ENCODE measurements at places on chromosomes 1 and 21. TPM values are rescaled to one million over a fixed set of nuclear protein-coding genes. Genes with fewer than 3 reads are reported as not detected.

The INSRR gene
- total RNA-seq = not detected

The FAAH gene
- total RNA-seq = 10.7 TPM

The RGS2 gene
- 3.5 TPM for total RNA-seq

The TUFT1 gene
- total RNA-seq = 1.2 TPM

The P3H1 gene
- 49.3 TPM for total RNA-seq

The SYNC gene
- total RNA-seq = not detected

The AMPD1 gene
- not detected for total RNA-seq

The ACTN2 gene
- not detected for total RNA-seq

The HMCN1 gene
- 0.19 TPM for total RNA-seq

The GOLT1A gene
- total RNA-seq = not detected

The DNAJC6 gene
- total RNA-seq = 6.5 TPM

GRCh38 chr1:230699716-230700115 is 14.2 kb downstream of the AGT start:
- no peak for DNase-seq

DNA sequence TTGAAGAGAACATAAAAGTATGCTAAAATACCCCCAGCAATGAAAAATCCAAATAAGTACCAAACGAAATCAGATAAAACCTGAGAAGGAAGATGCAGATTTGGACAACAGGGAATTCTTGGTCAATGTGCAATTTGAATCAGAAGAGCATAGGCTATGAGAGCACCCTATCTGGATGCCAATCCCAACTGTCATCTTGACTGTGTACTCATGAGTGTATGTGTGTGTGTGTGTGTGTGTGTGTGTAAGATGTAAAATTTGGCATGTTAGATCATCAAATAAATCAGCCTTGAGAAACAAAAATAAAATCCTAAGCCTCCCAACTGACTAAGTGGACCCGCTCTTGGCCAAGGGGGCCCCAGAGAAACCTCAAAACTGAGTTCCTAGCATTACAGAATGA is 18.0 kb upstream of the SPRR2G start:
- DNase-seq = no peak

DNA sequence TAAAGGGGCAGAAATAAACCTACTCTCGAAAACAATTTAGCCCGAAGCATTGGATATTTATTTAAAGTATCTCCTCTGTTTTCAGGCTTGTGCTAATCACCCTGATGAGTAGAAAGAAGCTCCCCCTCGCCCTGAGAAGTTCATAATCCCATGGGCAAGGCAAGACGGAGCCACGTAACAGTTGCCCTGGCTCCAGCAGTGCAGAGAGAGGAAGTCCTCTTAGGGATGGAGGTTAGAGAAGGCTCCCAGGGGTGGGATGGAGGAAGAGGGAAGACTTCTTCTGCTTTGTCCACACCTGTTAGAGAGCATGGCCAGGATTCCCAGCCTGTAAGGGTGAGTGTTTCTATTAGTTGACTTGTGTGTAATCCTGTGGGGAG is 3.4 kb upstream of the GPR25 start:
- no peak for DNase-seq

GRCh38 chr1:166164995-166165660 is 1.7 kb downstream of the FAM78B start:
- peak; percentile 33 for DNase-seq

GRCh38 chr1:70376196-70376595 is 21.7 kb upstream of the ANKRD13C start:
- DNase-seq = no peak

DNA sequence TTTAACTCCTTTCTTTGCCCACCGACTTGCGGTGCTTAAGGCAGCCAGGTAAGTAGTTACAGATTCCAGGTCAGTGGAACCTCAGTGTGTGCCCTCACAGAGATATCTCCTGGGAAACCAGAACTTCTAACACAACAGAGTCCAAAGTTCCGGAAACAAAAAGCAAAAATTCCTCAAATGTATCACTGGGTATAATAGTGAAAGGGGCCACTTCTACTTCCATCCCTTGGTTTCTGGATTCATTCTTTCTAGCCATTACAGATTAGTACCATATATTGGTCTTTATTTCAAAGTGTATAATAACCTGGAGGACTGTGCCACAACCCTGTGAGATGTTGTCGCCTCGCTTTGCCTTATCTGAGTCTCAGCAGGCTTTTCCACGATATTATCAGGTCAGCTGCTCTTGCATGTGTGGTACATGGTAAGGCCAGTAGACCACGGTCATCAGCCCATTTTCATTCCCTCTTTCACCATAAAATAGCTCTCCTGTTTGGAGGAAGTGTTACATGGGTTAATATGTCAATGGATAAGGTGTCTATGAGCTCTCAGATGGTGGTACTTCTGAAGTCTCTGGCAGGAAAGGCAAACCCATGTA is 14.9 kb upstream of the VASH2 start:
- DNase-seq = no peak

GRCh38 chr21:44062380-44062779 is 44.8 kb upstream of the PWP2 start:
- DNase-seq = no peak

DNA sequence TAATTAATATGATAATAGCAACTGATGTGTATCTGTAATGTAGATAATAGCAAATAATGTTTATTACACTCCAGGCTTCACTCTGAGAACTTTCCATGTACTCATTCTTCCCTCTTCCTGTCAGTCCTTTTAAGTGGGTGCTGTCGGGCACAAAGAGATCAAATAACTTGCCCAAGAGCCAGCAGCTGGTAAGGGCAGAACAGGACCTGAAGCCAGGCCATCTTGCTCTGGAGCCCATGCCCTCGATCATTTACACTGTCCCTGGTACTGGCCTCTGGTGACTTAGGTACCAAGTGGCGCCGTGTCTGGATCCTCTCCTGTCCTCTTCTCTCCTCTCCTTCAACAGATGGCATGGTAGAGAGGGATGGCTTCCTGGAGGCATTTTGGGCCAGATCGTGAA is 97.2 kb downstream of the VPS13D start:
- no peak for DNase-seq

GRCh38 chr1:45297666-45298356 is 28.9 kb upstream of the HPDL start:
- DNase-seq = no peak

GRCh38 chr1:248782416-248783141 is 27.0 kb upstream of the LYPD8 start:
- no peak for DNase-seq

GRCh38 chr21:16285605-16286126 is 555.9 kb downstream of the USP25 start:
- DNase-seq = no peak

GRCh38 chr1:207811920-207812720 is 60.3 kb downstream of the CD46 start:
- no peak for DNase-seq

- peak; percentile 82 for DNase-seq
Observed at GRCh38 chr1:221712776-221713431, 29.0 kb downstream of the DUSP10 start.

DNA sequence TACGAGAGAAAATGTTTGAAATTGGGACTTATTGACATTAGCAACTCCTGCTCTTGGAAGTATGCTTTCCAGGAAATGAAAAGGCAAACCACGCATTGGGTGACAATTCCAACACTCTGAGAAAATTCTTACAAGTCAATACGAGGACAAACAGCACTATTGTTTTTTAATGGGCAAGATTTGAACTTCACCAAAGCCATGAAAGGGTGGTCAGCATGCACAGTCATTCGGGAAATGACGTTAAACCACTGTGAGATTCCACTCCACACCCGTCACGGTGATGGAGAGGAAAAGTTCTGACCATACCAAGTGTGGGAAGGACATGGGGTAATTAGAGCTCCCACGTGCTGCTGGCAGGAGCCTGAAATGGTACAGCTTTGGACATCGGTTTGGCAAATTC is 12.2 kb upstream of the PRXL2B start:
- DNase-seq = no peak

GRCh38 chr21:43006874-43007208 is 32.5 kb downstream of the PKNOX1 start:
- DNase-seq = no peak

DNA sequence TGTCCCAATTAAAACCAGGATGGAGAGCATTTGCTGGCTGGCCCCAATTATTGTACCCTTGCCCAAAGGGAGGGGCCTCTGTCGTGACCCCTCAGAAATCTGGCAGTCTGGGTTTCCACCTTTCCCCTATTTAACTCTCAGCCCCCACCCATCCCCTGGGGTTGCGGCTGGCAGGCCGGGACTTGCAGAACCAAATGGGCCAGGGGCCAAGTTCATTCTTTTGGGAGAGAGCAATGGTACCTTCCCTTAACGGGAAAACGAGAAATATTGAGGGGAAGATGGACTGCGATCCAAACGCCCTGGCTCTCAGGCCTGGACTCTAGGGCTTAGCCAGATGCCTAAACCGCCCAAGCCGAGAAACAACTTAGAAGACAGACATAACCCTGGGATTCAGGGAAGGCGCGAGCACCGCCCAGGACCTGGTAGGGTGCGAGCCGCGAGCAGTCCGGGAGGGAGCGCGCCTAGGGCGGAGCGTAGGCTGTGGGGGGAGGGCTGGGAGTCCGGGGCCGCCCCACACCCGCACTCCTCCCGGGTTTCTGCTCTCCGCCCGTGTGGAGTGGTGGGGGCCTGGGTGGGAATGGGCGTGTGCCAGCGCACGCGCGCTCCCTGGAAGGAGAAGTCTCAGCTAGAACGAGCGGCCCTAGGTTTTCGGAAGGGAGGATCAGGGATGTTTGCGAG is at the start of gene SLC27A3:
Gene SLC27A3, plus strand, starts transcription at position 628 of the 678 bp plus-strand sequence. CDS start 91 bp downstream, outside the sequence.
- no peak for DNase-seq

DNA sequence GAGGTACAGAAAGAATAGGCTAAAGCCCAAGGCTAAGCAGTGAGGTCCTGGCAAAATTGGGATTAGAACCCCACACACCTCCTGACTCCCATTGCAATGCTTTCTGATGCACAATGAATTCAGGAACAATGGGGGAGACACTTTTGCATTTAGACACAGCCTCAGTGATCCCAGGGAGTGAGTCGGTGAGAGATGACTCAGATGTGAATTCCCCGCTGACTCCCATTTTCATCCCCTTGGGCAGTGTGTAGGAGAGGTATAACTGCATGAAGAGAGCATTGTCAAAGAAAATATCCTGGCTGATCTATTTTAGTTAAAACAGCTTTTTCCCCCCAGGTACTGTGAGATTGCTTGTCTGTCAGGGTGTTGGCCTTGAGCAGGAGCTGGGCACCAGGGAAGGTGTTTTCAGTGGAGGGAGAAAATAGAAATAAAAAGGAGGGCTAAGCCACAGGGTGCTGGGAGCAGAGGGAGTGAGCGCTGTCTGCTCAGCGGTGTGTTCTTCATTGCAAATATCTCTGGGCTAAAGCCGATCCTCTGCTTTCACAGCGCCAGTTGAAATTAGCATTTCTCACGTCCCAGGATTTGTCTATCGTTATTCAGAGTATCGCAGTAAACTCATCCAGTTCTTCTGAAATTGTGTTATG is 247.7 kb upstream of the PTBP2 start:
- DNase-seq = no peak

DNA sequence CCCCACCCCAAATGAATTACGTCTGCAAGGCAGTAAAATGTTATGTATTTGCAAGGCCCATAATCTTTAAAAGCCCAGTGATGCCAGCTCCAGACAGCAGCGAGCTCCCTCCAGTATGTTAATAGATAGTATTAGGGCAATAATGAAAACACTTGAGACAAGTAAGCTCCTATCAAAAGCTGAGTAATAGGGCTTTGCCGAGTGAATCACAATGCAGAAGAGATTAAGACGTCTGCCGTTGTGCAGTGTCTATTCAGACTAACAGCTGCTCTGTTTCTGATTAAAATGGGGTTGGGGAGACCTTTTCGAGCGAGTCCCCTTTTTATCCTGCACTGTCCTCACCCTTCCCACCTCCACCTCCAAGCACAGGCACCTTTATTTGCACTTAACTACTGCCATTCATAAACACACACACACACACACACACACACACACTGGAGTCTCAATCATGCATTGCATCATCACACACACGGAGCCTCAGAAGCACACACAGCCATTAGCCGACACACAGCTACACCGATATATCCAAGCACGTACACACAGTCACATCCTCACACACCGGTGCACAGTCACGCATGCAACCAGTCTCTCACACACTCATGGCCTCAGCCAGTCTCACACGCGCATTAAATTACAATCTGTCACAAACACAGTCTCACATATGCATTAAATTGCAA is 46.0 kb upstream of the FOXO6 start:
- no peak for DNase-seq

DNA sequence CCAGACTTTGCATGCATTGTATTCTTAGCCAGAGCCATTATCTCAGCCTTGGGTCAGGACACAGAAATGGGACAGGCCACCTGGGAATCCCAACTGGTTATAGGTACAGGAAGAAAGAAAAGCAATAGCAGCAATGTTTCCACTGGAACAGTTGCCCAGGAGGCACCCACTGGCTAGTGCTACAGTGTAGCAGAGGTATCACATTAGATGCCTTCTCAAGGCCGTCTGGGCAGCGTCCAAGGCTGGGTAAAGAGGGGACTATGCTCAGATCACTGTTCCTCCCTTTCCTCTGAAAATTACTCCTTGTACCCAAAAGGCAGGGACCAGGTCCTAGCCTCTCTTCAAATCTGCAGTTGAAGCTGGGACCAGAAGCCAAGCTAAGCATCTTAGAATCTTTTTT is 2.6 kb downstream of the CREB3L4 start:
- no peak for DNase-seq

- no peak for DNase-seq
Observed at GRCh38 chr1:109782927-109783326, 19.2 kb upstream of the EPS8L3 start.

DNA sequence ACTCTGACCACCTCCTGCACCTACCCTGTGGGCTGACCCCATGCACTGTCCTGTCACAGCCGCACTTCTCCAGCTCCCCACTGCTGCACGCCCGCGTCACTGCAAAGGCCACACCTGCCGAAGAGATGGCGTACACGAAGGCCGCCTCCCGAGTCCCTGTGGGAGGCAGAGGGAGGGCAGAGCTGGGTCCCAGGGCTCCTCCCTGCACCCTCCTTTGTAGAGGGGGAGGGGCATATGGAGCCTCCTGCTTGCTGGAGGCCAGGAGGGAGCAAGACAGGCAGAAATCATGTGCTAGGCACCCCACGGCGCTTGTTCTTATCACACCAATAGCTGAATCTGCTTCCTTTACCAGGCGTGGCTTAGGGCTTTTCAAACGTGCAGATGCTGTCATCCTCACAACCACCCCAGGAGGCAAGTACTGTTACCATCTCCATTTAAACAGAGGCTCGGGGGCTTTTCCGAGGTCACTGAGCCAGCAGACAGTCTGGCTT is 21.4 kb downstream of the WNT4 start:
- no peak for DNase-seq

DNA sequence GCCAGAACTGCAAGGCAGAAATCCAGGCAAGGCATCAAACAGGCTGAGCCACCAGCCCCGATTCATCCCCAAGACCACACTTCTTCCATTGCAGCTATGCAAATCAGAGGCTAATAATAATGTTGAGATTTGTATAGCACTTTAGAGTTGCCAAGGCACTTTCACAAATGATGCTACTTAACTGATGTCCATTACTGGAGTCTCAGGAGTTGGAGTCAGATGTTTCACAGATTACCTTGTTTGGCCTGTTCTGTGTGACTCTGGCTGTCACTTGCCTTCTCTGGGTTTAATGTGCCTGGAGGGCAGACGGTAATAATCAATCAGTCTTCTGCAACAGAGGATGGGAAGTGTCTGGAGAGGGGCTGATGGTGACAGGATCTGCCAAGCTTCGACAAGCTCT is 40.8 kb upstream of the MPZL1 start:
- DNase-seq = no peak

GRCh38 chr1:159000625-159001024 is 9.1 kb upstream of the IFI16 start:
- no peak for DNase-seq
